ENCODE measurements at places on chromosomes 16 and 17.

DNA sequence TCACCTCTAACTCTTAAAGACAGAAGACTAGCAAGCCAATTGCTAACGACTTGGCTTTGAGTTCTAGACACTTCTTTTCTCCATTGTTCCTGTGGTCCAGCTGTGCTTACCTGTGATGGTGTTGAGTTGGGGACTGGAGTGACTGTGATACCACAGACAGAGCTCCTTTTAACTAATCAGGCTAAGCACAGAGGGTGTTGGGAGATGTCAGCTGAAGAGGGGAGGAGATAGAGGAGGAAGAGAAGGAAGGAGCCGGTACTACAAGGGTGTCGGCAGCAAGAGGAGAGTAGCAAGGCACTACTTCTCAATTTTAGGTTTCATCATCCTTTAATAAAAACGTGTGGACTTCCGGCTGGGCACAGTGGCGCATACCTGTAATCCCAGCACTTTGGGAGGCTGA, 5.1 kb upstream of the MYO1D start:
- no peak for DNase-seq

DNA sequence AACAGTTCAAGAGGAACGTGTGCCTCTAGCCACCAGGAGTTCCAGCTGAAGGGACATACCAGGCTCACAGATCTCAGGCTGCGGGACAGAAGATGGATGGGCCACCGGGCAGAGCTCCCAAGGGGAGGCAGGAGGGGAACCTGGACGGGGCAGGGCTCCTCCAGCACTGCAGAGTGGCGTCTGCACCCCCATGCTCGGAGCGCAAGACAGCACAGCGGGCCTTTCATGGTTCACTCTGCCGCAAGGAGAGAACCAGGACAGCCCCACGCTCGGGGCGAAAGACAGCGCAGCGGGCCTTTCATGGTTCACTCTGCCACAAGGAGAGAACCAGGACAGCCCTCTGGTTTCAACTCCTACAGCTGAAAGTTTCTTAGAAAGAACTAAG, 20.6 kb downstream of the SLC38A10 start:
- DNase-seq, result no peak

DNA sequence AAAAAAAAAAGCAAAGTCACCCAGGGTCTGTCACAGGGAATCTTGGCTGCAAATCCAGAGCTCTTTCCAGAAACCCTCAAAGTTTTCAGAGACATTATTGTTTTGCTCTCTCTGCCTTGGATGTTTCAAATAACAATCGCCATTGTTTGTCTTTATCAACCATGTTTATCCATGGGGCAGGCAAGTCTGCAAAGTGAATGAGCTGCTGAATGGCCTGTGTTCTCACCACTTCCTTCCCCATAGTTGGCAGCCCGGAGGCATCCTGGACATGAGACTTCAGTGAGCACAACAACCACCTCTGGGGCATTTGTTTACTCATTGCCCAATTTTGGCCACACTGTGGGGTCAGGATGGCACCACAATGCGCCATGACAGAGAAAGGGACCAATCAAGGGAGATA, 53.1 kb upstream of the USP7 start:
- no peak for DNase-seq

- no peak for DNase-seq
These were observed 7.5 kb downstream of the ATP5PD start for GRCh38 chr17:75039238-75039637.

DNA sequence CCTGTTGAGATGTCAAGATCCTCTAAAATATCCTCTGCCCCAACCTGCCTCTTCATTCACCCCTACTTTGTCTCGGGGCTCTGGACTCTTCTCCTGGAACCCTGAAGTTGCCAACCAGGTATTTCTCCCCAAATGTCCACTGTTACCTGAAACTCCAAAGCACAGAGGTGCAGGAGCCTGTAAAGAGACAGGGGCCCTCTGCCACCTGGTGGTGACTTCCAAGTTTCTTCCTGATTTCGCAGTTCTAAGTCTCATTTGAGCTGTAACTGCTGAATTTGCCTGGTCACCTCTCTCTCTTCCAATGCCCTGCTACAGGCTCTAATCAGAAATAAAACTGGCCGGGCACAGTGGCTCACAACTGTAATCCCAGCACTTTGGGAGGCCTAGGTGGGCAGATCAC, 77.1 kb upstream of the RCVRN start:
- DNase-seq, result no peak

GRCh38 chr17:47813077-47813476, 8.5 kb downstream of the OSBPL7 start:
- no peak for DNase-seq

GRCh38 chr17:57924677-57925076, 30.5 kb downstream of the CUEDC1 start:
- no peak for DNase-seq

DNA sequence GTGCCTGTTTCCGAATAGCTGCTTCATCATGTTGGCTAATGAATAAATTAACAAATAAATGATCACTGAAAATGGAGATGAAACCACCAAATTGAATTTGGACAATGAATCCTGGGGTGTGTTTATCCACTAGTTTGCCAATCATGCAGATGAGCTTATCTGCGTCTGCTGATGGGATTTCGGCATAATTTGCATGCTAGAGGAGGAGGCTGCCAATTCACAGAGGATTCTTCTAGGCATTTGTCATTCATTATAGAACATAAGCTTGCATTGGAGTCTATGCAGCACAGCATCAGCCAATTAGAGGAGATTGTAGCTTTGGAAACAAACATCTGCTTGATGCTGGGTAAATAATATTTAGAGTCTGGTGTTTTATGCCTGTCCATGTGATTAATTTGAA, 123.1 kb downstream of the NPIPB5 start:
- no peak for DNase-seq

GRCh38 chr16:27429981-27430441, 28.0 kb downstream of the IL21R start:
- DNase-seq, result no peak

DNA sequence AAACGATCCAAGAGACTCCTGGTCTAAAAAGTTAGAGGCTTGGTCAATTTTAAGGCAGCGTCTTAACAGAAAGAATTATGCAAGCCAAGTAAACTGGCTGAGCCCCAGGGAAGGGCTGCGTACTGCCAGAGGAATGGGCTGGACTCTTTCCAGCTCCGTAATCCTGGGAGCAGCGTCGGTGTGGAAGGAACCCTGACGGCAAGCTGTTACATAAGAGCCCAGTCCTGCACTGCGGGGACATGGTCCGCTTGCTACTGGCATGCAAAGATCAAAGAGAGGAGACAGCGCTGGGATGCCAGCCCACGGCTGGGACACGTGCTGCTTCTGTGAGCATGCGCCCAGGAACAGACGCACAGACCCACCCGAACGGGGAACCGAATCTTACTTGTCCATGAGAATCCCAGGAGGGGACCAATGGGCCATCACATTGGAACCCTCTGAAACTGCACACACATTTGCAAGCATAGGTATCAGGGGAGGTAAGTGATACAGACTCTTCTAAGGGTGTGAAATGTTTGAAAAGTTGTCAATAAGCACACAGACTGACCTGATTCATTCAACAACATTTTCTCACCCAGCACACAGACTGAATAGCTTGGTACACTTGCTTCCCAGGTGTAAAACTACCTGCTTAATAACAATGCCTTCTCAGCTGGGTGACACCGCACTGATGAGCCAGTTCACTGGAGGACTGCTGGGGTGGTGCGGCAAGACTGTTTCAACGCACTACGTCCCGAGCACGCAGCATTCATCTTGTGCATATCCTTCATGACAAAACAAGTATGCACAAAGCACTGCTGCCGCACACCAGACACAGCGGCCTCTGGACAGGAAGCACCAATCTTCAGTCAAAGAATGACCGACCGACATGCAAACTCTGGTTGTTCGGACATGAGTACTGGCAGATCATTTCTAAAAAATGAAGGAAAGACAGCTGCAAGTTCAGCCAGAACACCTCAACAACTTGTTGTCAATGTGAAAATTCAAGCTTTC, 94.9 kb downstream of the ANKRD11 start:
- DNase-seq, result no peak

- DNase-seq, result no peak
These were observed 35.0 kb downstream of the DHRS7B start for GRCh38 chr17:21161498-21162393.

- DNase-seq, result no peak
These were observed 1.2 kb upstream of the CBX4 start for GRCh38 chr17:79840269-79840988.

DNA sequence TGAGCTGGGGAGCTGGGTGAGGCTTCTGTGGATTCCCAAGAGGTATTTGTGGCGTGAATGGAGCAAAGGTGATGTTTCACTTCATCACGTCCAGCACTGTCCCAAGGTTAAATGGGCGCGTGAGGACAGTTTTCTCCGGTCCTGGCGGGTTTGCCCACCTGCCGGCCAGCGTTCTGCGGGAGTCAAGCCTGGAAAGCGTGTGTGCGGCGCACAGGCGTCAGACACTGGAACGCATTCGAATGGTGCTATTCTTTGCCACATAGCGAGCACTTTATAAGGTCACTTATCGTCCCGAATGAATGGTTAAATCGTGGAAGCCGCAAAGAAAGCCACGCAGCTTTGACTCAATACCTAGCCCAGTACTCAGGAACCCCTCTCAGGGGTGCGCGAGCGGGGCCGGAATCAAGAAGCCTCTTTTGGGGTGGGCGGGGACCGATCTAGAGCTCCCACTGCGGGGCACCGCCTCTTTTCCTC, 446 bp upstream of the PSMD11 start:
- no peak for DNase-seq

- peak; percentile 57 for DNase-seq
These were observed 62.0 kb upstream of the NUDT7 start for GRCh38 chr16:77660311-77660710.

DNA sequence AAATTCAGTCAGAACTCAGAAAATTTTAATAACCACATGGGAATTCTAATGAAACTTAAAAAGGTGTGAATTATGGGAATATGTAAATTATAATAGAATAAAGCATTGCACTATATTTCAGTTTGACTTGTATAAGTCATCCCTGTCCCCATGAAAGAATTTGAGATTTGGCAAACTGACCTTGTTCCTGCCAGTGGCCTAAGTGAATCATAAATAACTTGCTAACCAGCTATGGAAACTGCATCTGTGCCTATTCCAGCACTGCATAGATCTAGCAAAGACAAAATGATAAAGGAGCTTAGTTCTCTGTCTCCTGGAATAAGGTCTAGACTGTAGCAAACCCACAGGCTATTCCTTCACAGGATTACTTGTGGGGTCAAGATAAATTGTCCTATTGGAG, 106.8 kb upstream of the NOG start:
- no peak for DNase-seq

DNA sequence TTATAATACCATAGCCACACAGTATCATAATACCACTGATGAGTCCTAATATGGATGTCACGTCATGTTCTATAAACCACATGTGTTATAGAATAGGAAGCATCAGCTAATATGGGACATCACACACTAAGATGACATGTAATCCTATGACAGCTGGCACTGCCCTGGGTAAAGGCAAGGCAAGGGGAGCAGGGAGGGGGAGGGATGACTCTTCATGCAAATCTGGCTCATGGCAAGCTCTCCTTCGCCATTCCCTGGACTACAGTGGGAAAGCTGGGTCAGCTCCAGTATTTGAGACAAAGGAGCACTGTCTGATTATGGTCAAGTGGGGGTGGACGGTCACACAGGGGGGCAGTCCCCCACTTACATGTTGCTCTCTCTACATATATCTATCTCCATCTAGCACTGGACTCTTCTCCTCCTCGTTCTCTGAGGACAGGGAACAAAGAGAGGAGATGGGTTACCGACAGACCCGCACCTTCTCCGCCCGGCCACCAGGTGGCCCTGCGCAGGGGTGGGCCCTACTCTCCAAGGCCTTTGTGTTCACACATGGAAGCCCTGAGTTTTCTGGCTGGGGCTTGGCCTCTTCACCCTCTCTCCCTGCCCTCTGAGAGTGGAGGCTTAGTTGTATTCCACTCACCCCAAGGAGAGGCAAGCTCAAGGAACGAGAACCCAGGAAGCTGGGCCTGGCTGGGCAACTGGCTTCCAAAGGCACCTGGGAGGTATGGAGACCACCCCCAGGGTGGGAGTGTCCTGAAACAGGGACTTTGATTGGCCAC, 23.4 kb upstream of the MPO start:
- DNase-seq, result peak; percentile 61

- no peak for DNase-seq
These were observed 883 bp downstream of the USH1G start for GRCh38 chr17:74922172-74922571.

DNA sequence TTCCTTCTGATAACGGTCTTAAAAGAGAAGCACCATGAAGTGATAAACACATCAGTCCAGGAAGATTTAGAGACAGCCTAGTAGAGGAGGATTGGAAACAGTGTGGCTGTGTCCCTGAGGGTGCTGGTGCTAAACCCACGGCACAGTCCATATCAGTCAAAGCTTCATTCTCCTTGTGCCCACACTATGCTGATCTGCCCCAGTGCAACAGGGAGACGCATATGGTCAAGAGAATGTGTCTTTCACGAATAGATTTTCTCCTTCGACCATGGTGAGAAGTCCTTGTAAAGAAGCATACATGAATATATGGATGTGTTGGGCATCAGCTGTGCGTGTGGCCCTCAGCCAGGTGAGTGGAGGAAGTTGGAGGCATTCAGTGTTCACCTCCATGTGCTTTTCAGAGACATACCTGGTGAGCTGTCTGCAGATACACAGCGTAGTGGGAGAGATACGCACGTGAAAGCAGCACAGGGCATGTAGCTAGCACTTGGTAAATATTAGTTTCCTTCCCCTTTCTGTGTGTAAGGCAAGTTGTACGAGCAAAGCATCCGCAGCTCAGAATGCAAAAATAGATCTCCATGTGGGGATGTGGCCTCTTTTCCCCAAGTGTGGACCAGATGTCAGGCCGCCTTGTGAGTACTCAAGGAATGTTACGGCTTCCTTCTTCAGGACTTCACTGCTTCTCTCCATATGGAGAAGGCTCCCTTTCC, 29.4 kb downstream of the HLF start:
- DNase-seq, result no peak

GRCh38 chr17:61232871-61233270, 166.8 kb upstream of the TBX2 start:
- DNase-seq, result no peak

DNA sequence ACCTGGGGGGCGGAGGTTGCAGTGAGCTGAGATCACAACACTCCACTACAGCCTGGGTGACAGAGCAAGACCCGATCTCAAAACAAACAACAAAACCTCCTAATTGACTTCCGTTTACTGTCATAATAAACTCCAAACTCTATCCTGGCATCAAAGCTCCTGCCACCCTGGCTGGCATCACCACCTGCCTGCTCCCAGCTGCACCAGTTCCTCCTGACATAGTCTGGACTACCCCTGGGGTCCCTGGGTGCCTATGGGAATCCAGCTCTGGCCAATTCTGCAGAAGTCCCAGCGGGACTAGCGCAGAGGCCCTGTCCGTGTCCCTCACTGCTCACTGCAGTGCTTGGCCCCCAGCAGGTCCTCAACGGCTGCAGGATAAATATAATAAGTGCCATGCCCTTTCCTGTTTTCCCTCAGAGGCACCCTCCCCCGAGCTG, 723 bp downstream of the NTHL1 start:
- no peak for DNase-seq

DNA sequence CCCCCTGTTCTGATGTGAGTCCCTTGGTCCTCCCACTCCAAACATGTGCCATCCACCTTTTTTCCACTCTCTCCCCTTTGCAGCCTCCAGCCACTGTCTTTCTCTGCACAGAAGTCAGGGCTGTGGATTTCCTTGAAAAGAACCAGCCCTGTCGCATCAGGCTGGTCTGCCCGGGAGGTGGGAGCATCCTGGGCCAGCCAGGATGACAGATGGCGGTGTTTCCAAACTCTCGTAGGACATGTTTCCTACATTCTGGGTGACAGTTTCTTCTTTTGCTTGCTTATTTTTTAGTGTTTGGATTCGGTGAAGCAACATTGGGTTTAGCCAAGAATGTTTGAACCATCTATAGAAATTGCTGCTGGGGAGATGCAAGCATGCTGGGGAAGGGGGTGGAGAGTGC, 100.8 kb downstream of the CCDC182 start:
- no peak for DNase-seq
